ENCODE measurements at places on chromosomes 5 and 9.

DNA sequence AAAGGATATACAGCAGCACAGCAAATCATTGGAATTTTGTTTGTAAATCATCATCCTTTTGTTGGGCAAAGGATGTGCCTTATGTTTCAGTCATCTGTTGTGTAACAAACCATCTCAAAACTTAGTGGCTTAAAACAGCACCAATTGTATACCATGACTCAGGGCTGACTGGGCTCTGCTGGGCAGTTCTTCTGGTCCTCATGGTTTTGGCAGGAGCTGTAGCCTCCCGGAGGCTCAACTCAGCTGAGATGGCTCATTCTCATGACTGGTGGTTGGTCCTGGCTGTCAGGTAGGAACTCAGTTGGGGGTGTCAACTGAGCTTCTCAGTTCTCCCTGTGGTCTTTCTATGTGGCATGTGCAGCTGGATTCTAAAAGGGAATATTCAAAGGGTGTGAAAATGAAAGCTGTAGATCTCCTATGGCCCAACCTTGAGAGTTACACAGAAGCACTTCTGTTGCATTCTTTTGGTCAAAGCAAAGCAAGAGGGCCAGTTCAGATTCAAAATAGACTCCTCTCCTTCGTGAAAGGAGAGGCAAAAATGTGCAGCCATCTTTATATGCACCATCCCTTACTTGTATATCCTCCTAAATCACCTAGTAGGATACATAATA lies 39.1 kb upstream of the CPEB4 start:
- no peak for DNase-seq

DNA sequence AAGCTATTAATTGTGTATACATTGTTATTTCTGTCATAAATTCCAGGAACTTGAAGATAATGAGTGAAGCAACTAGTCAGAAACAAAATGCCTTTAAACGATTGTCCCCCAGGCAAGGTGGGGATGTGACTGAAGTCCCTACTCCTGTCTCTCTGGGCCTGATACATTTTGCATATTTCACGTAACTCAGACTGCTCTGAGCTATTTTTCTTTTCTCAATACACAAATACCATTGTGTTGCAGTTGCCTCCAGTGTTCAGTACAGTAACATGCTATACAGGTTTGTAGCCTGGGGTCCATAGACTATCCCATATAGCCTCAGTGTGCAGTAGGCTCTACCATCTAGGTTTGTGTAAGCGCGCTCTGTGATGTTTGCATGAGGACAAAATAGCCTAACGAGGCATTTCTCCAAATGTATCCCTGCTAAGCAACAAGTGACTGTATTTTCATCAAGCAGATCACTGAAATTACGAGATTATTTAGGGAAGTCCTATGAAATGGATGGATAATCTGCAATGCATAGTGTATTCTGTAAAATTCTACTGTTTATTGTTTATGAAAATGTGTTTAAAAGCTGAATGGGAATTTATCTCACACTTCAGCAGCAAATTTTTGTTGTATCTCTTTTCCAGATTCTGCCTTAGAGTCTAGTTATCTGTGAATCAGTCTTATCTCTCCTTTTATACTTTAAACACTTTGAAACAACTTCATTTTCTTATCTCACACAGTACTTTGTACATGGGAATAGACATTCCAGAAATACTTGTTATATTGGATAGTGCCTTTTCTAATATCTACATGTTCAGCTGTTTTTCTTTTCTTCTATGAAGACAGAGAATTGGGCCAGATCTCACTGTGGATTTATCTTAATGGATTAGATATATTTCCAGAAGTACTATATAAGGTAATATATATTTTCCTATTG lies 150.5 kb downstream of the CD180 start:
- DNase-seq, result no peak

- no peak for DNase-seq
Measured at GRCh38 chr5:109230369-109230768, 179.4 kb downstream of the PJA2 start.

DNA sequence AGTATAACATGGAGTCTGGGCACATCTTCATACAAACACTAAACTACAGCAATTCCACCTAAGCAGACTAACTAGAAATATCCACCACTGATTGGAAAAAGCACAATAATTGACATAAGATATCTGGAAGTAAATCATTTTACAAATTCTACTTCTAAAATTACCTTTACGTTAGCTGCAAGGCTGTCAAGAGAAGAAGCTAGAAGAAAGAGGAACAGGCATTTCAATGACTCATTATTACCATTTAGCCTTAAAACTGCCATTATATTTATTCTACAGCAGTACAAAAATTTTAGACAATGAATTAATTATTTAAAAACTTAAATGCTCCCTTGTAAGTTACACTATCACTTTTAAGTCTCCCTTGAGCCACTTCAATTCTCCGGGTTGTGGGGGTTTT lies 43.4 kb upstream of the PLPP6 start:
- no peak for DNase-seq

GRCh38 chr9:117303643-117304230 lies 111.1 kb downstream of the ASTN2 start:
- DNase-seq, result no peak

GRCh38 chr5:135999406-136000139 lies 29.2 kb upstream of the TGFBI start:
- no peak for DNase-seq

GRCh38 chr5:147732291-147732883 lies 50.1 kb downstream of the JAKMIP2 start:
- DNase-seq, result no peak

DNA sequence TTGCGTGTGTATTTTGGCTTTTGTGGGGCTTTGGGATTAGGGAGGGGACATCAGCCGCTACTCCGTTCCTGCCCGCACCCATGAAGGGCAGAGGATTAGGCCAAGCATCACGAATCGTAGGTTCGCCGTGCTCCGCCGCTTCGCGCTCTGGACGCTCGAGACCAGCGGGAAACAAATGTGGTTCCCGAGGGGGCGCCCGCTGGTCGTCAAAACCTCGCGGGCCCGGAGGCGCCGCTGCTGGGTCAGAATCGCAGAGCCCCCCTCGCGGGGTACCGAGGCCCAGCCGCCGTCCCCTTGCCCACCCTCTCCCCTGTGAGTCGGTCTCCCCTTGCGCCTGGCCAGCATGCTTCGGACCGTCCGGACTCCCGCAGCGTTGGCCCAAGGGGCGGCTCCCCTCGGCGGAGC lies 2.3 kb upstream of the PAX5 start:
- DNase-seq, result no peak

- DNase-seq, result no peak
Measured at GRCh38 chr9:97562542-97562941, 61.1 kb downstream of the TMOD1 start.

GRCh38 chr9:33721674-33722358 lies 73.5 kb upstream of the PRSS3 start:
- DNase-seq, result no peak

DNA sequence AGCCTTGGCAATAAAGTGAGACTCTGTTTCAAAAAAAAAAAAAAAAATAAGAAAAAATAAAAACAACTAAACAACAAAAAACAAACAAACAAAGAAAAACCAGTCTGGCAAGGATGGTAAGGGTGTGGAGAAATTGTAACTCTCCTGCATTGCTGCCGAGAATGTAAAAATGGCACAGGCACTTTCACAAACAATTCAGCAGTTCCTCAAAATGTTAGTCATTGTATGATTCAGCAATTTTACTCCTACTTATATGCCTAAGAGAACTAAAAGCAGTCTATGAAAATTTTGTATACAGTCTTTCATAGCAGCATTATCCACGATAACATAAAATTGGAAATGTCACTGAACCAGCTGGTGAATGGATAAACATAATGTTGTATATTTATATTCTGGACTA lies 280.4 kb downstream of the CDH9 start:
- DNase-seq, result no peak

- no peak for DNase-seq
Measured at GRCh38 chr5:42566652-42567295, 143.5 kb downstream of the GHR start.

Data from NCI-H187 (cell line).